ENCODE measurements at places on chromosomes 2 and 18.

- no peak for DNase-seq
Measured at GRCh38 chr18:13159579-13159978, 59.0 kb upstream of the LDLRAD4 start.

DNA sequence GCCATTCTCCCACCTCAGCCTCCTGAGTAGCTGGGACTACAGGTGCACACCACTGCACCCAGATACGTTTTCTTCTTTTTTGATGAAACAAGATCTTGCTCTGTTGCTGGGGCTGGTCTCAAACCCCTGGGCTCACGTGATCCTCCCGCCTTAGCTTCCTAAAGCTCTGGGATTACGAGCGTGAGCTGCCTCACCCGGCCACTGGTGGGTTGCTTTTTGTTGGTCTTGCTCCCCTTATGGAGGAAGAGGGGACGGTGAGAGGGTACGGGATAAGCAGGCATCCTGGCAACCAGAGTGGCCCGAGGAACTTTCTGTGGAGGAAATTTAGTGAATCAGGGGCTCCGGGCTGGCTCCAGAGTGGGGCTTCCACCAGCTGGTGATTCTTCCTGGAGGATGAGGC lies 222.3 kb downstream of the HDAC4 start:
- DNase-seq = no peak

- no peak for DNase-seq
Measured at GRCh38 chr2:6644261-6644660, 221.4 kb downstream of the CMPK2 start.

- no peak for DNase-seq
Measured at GRCh38 chr2:197304556-197305011, 6.0 kb downstream of the ANKRD44 start.

GRCh38 chr2:225431105-225431863 lies 31.8 kb downstream of the NYAP2 start:
- DNase-seq = no peak

DNA sequence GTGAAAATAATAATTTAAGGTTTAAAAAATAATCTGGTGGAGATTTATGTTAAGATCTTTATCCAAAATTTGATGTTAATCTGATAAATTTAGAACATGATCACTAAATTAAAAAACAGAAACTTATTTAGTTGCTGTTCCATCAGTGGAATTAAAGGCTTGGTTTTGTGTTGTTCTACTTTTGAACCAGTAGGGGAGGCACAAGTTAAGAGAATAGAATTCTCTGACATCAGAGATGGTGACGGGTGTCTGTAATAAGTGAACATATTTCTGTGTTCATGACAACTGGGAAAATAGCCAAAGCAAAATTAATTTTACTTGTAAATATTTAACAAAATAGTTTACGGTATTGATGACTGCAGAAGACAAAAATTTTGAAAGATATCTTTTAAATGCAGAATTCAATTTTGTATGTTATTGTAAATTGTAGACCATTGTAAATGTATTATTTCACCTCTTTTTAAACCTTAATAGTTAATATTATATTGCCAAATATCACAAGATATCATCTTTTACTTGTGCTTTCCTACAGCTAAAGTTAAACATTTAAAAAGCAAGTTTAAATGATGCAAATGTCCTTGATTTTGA lies 106.0 kb downstream of the UBR3 start:
- no peak for DNase-seq

DNA sequence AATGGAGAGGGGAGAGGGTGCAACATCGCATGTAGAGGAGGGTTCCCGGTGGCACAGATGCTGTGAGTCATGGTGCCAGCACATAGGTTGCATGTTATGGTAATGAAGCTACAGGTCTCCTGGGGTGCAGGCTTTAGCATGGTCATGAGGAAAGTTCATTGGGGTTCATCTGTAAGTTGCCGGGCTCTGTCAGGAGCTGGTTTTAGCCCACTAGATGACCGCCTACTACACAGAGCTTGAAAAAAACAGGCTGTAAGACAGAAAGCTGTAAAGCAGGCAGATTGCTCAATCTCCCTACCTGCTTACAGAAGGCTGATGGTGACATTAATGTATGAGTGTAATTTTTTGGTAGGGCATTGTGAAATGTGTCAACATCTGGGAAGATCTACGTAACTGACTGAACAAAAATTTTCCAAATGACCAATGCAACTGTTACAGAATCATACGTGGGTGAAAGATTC lies 23.9 kb downstream of the DYSF start:
- DNase-seq = no peak

DNA sequence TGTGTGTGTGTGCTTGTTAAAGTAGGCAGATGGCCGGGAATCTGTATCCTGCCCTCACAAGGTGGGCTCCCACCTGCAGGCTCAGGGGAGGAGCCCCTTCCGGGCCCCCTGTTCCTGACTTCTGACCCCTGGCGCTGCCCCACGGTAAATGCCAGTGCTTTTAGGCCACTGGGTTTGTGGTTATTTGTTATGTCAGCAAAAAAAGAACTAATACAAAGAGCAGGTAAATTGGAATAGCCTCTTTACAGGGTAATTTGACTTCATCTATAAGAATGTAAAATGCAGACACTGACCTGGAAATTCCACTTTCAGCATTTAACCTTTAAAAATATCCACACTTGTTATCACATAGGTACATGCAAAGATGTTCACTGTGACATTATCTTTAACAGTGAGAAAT lies 44.2 kb downstream of the RTP5 start:
- DNase-seq = no peak

DNA sequence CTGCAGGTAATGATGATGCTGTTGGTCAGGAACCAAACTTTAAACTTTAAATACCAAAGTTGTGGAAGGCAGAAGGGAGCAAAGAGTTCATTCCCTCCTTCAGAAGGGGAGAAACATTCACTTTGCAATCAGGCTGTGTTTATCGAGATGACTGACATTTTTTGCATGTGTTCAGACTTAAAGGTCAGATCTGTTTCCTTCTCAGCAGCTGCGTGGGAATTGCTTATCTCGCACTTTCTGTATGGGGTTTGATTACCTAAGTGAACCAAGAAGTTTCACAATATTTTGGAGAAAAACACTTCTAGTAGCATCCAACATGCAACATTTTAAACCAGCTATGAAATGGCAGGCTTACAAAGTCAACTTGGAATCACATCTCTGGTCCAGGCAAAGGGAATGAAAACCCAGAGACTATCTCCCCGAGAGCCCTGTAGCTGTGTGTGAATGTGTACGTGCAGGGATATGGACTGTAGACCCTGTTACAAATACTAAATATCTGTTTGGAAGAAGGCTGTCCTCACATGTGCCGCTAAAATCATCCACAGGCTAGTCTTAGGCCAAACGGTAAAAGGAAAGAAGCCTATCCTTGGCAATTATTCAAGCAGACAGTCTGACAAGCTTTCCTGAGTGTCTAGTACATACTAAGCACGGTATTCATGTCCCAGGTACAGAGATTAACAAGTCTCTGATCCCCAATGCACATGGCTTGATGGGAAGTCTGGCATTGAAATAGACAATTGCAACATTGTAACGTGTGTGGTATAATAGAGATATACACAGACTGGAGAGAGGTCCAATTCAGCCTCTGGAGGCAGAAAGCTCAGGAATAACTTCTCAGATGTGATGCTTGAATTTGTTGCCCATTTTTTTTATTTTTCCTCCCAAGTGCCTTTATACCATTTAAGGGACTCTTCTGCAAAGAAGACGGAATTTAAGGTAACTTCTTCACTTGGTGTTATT lies 483.1 kb downstream of the DPP10 start:
- no peak for DNase-seq

GRCh38 chr2:206984206-206984605 lies 44.9 kb downstream of the CPO start:
- no peak for DNase-seq

DNA sequence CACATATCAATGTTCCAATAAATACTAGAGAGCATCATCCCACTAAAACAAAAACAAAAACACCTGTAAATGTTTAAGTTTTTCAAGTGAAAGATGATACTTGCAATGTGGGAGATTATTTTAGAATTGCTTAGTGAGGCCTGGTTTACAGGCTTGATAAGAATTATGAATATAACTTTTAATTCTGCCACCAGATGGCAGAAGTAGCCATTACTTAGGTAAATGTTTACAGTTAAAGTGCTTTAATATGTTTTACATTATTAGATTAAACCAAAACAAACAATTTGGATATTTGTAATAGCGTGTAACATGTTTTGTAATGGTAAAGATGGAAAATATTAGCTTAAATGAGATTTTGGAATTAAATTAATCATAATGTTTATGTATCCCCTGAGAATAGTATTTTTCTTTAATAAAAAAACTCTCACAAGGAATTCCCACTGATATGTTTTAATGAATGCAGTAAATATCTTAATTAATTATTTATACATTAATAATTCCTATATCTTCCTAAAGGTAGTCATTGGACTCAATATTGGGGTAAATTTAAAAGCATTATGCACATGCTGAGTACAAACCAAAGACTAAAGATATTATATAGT lies 522.0 kb downstream of the SPAG16 start:
- no peak for DNase-seq

DNA sequence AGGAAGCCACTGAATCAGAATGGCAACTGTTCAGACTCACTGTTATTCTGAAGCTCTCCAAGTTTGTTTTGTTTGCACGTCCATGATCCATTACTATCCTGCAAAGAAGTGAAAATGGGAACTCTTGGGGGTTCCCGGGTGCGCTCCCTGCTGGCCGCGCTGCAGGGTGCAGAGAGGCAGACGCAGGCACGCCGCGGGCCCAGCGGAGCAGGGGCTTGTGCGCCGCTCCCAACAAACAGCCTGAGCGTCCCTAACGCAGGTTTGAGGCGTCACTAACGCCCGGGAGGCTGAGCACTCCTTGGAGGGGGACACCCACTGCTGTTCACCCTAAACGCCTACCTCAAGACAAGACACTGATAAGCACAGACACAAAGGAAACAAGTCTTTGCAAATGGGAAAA lies 14.3 kb upstream of the PIEZO2 start:
- DNase-seq = no peak

- no peak for DNase-seq
Measured at GRCh38 chr18:35334821-35335220, 9.4 kb downstream of the ZNF24 start.

Data from activated CD8-positive, alpha-beta memory T cell treated with anti-CD3 and anti-CD28 coated beads for 1 hour (primary cell).